Hematopoietic multipotent progenitor cell treated with erythropoietin and hydrocortisone succinate and interleukin-3 and kit ligand, for 4 days (in vitro differentiated cells): ENCODE measurements at places on chromosomes 3 and 15.

- DNase-seq = no peak
Measured at GRCh38 chr3:51708216-51708845, 1.5 kb downstream of the GRM2 start.

- DNase-seq = no peak
Measured at GRCh38 chr3:25563601-25564000, 101.1 kb downstream of the TOP2B start.

DNA sequence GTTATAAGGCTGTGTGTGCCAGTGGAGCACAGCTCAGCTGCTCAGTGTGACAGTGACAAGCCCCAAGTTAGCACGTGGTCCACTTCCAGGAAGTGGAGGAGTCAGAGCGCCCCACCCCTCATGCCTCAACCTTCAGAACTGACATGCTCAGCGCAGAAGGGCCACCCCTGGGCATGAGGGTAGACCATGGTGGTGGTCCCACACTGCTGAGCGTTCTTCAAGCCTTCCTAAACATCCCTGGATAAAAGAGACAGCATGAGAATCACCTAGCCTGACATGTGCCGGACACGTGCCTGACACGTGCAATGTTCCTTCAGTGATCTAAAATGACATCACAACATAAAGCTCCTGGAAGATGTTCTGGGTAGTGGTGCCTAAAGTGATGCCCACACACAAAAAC lies 16.8 kb downstream of the ATP10A start:
- no peak for DNase-seq

DNA sequence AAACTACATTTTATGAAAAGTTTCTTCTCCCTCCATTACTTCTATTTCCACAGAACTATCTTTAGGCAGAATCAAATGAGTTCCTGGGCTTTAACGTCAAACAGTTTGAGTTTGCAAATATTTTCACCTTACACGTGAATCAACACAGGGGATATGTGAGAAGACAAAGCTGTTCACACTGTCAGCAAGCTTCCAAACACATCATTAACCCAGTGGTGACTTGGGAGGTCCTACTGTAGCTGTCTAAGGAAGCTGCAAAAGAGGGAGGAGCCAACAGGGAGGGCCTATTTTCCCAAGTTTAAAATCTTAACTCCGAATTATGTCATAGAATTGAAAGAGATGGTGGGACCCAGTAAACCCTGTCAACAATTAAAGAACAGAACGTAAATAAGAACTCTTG lies 337.8 kb upstream of the DNAJC19 start:
- DNase-seq = no peak

DNA sequence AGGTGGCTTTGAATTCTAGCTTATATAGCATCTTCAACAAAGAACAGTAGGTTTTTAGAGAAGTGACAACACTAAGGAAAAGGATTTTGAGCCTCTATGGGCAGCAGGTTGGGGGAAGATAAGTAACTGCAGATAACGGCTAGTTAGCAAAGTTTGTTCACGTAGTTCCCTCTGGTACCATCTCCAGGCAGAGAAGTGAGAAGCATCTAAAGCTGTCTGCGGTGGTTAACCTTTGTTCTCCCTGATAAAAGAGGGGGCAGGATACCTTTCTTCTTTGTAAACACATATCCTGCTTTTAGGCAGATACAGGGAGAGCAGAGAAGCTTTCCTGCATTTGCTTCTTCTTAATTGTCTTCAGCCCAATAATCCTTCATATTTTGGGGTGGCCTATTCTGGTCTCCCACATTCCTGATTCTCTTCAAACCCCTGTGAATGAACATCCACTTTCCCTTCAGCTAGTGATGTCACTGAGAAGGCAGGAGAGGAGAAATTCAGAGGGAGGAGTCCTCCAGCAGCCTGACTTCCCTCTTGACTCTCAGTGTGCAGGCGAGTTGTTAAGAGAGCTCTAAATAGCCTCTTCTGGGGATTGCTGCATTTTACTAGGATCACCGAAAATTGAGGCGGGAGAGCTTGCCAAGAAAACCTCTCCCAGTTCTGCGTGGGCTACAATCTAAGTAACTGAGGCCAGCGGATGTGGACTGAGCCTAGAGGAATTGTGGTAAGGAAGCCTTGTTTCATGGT lies 393.7 kb upstream of the C2CD4B start:
- peak; percentile 11 for DNase-seq

GRCh38 chr3:128935922-128936321 lies 56.5 kb downstream of the ACAD9 start:
- no peak for DNase-seq

- DNase-seq = no peak
Measured at GRCh38 chr3:149015393-149015792, 24.1 kb downstream of the GYG1 start.

GRCh38 chr15:77860071-77860691 lies 217.3 kb downstream of the TBC1D2B start:
- no peak for DNase-seq

DNA sequence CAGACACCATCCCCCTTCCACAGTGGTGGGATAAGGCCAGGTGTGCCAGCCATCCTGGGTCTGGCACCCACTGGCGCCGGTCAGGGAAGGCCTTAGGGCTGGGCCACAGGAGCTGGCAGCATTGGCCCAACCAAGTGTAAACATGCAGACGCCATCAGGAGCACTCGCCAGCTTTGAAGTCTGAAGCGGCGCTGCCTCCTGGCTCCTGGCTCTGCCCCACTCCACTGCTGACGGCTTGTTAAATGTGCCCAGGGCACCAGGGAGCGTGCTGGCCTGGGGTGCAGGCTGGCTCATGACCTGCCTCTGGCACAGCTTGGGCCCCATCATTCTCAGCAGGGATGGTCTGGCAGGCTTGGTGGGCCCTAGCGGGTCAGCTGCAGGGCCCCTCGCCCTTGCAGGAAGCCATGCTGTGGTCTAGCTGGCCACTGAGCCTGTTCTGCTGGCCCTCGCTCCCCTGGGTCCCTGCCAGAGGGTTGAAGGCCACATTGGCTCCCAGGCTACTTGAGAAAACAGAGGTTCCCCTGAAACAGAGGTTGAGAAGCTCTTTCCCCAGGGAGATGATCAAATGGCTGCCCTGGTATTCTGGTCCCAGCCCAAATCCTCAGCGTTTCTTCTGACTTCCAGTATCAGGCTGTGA lies 116.6 kb downstream of the DNAJB8 start:
- DNase-seq = no peak

- no peak for DNase-seq
Measured at GRCh38 chr15:83694015-83694414, 40.1 kb downstream of the ADAMTSL3 start.

DNA sequence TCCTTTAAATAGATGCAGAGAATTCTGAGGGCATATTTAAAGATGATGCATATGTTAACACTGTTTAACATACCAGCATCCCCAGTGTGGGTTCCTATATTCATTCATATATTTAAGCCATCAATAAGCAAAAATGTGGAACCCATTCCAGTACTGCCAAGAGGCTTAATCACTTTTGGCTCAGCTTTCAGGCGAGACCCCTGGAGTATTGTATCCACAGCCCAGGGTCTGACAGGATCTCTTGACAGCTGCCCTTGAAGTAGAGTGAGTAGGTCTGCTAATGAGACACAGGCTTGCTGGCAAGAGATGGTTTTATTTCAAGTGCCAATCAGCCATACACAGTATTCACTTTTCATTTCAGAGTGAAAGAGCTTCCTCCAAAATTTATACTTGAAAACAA lies 367.3 kb downstream of the OCA2 start:
- no peak for DNase-seq

DNA sequence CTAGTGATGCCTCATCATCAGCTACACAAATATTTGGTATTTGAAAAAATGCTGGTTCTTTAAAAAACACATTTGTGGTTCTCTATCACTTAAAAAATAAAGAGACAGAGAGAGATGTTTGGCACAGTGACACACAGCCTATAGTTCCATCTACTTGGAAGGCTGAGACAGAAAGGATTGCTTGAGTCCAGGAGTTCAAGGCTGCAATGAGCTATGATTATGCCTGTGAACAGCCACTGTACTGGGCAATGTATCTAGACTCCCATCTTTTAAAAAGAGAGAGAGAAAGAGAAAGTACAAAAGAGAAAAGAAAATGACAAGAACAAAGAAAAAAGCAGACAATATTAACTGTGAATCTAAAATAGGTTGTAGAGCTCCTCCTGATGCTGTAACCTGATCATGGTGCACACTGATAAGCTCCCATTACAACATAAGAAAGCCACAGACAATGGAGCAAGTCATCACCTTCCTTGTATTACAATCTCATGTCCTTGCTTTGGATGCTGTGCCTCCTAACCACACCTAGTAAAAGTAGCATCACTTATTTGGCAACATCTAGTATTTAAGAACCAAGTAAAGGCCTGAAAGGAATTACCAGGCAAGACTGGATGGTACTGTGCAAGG lies 31.7 kb upstream of the MAP4 start:
- DNase-seq = peak; percentile 54

DNA sequence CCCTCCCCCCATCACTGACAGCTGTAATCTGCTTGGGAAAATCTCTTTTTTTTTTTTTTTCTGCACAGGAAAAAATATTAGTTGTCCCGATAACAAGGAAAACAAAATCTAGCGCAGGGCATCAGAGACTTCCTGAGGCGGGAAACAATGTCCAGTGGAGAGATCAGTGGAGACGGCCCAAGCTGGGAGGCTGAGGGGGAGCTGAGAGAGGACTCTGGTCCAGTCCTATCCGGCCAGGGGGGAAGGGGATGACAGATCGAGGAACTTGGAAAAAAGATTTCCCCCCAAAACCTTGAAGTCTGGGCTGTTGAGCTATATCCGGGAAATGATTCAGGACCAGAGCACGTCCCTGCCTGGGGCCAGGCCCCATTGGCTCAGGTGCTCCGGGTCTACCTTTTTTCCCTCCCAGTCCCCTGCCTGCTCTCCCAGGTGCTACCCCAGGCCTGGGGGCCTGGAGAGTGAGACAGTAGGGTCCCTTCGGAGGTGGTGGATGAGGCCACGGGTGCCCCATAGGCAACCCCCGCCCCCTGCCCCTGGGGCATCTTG lies 14.0 kb upstream of the DLL4 start:
- no peak for DNase-seq

- no peak for DNase-seq
Measured at GRCh38 chr3:184868477-184868876, 56.5 kb downstream of the VPS8 start.

GRCh38 chr3:192812743-192813383 lies 85.5 kb upstream of the FGF12 start:
- peak; percentile 72 for DNase-seq

DNA sequence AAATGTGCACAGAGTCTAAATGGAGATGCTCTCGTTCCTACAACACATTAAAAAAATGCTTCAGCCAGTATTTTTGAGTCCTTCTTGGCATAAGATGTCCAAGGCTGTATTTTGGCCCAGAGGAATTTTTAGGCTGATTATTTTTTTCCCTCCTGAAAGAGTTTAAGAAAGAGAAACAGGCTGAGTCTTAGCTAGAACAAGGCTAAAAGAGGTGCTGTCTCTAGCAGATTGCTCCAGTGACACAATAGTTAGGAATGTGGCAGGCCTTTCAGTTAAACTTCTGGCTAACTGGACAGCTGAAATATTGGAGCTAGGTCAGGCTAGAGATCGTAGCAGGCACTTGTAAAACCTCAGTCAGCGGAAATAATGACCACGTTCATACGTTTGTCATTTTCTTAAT lies 271.4 kb upstream of the RARB start:
- no peak for DNase-seq

DNA sequence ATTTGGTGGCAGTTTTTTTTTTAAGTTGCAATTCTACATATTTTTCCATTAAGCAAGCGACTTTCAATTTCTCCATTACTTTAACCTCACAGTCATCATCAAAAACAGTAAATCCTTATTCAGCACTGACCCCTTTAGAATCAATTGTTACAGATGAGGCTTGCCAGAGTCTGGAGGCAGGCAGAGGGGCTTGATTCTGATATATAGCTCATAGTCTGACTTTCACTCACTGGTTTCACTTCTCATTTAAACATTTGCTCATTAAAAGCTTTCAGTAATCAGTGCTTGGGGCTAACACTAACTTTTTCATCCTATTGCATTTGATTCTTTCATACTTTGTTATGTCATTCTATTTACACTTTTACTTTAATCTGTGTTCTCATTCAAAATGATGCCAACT lies 88.4 kb downstream of the PYDC2 start:
- no peak for DNase-seq

- DNase-seq = no peak
Measured at GRCh38 chr3:8932507-8932906, 30.8 kb downstream of the RAD18 start.

DNA sequence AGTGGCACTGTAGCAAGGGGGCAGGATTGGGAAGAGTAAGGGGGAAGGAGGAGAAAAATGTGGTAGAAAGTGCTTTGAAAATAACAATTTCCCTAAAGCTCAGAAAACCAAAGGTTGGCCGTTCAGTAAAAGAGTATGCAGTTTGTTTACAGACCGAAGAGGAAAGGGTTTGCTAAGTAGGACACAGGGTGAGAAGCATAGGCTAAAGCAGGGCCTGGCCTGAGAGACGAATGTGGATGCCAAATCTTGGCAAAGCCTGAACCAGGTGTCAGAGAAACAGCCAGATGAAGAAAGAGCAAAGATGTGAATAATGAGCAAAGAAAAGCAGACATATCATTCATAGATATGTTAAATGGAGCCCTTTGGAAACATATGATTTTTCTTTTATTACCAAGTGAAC lies 17.1 kb downstream of the NEK10 start:
- no peak for DNase-seq

- no peak for DNase-seq
Measured at GRCh38 chr15:47383102-47383501, 334.2 kb upstream of the SEMA6D start.

- no peak for DNase-seq
Measured at GRCh38 chr3:177131927-177132636, 65.2 kb downstream of the TBL1XR1 start.

DNA sequence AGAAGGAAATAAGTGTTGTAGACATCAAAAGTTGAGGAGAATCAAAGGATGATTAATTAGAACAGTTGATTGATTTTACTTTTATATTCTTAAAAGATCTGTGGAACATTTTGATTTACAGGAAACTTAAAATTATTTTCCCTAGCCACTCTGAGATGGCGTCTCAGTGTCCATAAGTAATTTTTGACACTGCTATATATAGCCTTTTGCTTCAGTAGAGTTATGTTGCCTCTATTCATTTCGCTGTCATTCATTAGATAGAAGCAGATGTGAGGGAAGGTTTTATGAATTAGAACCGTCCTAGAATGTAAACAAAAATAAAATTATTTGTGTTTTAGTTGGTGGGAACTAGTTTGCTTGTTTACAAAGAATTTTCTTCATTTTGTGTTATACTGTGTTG lies 51.1 kb upstream of the EIF3J start:
- DNase-seq = no peak

DNA sequence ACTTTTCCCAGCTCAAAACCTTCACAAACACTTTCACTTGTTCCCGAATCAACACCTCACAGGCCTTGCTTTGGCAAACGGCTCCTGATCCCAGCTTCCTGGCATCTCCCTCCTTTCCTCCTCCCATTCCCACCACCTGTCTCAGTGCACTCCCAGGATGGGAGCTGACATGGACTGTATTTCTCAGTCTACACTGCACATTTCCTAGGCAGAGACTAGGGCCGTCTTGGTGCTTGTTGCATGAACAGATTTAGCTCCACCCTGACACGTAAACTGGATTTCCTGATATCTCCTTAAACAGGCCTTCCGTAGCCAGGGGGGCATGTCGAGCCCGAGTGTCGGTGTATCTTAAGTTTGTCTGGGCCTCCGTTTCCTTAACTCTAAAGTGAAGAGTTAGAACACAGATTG lies 790 bp upstream of the WHAMM start:
- DNase-seq = peak; percentile 12
